ENCODE measurements at places on chromosomes 2 and 18. TPM values are rescaled to one million over a fixed set of nuclear protein-coding genes. Genes with fewer than 3 reads are reported as not detected.

The DLX1 gene
- 3.2 TPM for total RNA-seq

The SLC4A3 gene
- 3.7 TPM for total RNA-seq

The FBXO41 gene
- total RNA-seq: 3.9 TPM

The AQP12B gene
- total RNA-seq: not detected

The LAMA1 gene
- total RNA-seq: 0.02 TPM

The SERPINB10 gene
- not detected for total RNA-seq

The MIB1 gene
- 7.3 TPM for total RNA-seq

Data from A549 treated with ZK216348 at 1 μM for 4 hours (cell line).